SK-N-SH (cell line): ENCODE measurements at places on chromosomes 11 and 22.

- DNase-seq: no peak
Observed at GRCh38 chr22:28068826-28069225, 149.8 kb upstream of the PITPNB start.

DNA sequence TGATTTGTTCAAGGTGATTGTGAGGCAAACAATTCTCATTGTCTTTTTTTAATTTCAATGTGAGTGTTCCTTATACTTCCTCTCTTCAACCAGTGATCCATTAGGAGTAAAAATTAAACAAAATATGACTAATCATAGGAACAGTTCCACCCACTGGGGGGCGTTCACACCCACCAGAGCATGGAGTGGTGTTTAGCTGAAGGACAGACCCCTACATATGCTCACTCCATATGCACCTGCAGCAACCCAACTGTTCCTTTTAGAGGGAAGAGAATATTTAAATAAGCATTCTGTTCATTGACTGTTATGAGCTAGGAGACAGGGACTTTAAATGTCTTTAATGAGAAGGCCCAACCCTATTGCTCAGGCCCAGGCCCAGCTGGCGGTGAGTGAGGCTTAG is 78.7 kb upstream of the DRD2 start:
- DNase-seq: peak; percentile 35

DNA sequence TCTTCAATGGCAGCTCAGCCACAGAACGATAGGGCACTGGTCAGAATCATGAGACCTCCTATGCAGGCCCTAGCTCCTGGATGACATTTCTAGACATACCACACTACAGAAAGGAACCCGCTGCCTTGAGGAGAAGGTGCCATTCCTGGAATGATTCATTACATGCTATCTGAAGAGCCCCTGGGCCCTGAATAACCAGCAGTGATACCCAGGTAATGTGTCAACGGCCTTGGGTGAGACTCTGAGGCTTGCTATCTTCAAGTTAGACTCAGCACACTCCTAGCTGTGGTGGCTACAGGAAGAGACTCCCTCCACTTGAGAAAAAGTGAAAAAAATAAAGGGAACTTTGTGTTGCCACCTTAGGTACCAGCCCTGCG is 161.2 kb upstream of the GRIA4 start:
- DNase-seq: no peak

DNA sequence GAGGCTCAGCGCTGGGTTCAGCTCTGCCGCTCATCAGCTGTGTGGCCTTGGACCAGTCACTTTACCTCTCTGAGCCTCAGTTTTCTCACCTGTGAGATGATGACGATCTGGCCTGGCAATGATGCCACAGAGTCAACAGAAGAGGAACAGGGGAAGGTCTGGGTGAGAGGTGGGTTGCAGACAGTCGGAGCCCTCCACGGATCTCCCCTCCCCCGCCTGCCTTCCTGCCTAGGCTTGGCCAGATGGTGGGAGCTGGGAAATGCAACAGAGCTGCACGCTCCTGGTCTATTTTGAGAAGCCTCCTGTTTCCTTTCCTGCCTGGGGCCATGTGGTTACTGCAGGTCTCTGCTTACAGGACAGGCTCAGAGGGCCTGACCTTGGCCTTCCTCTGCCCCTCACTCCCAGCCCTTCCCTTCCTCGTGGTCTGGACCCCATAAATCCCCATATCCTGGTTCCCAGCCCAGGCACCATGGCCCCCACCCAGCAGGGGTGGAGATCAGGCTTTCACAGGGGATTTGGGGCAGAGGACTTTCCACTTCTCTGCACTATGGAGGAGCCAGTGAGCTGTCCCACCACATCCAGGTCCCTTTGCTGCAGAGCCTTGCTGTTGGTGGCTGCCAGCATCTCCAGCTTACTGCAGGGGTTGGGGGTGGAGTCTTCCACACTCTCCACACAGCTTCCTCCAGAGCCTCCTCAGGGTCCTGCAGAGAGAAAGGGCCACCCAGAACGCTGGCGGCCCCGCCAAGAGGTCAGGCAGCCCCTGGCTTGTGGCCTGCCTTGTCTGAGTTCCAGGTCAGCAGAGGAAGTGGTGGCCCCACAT is 46.9 kb downstream of the C11orf96 start:
- DNase-seq: peak; percentile 70

GRCh38 chr11:41878095-41878494 is 418.6 kb upstream of the LRRC4C start:
- no peak for DNase-seq

- no peak for DNase-seq
Observed at GRCh38 chr11:65854852-65855837, 2.8 kb downstream of the CFL1 start.
